Astrocyte (in vitro differentiated cells and primary cell): ENCODE measurements at places on chromosomes 1 and 21.

- DNase-seq: no peak
Measured at GRCh38 chr1:178871551-178872320, 859 bp upstream of the ANGPTL1 start.

DNA sequence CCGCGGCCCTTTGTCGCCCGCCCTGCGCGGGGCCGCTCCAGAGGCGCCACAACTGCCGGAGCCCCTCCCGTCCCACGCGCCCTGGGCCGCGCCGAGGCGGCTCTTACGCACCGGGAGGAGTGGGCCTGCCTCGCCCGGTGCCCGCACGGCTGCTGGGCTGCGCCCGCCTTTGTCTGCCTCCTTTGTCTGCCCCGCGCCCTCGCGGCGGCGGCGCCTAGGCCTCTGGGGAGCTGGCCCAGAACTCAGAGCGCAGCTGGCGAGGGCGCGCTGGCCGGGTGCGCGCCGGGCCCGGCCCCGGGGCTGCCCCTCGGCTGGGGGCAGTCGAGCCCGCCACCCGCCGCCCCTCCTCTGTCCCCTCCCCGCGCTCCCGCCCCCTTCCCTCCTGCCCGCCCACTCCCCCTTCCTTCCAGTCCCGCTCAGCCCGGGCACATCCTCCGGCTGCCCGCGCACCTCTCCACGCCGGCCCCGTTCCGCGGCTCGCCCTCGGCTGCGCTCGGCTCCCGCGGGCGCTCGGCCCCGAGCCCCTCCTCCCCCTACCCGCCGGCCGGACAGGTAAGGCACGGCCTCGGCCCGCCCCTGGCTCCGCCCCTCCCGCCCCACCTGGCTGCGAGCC is at the start of gene DRAXIN:
Gene DRAXIN (plus strand): TSS at position 409 of the 613 bp plus-strand sequence. CDS start 14,549 bp downstream, outside the sequence.
- no peak for DNase-seq

- DNase-seq: peak; percentile 58
Measured at GRCh38 chr1:155978325-155978972, at the start of gene ARHGEF2. Gene ARHGEF2 (minus strand): TSS chr1:155978547. CDS start chr1:155978427, 120 bp downstream.

DNA sequence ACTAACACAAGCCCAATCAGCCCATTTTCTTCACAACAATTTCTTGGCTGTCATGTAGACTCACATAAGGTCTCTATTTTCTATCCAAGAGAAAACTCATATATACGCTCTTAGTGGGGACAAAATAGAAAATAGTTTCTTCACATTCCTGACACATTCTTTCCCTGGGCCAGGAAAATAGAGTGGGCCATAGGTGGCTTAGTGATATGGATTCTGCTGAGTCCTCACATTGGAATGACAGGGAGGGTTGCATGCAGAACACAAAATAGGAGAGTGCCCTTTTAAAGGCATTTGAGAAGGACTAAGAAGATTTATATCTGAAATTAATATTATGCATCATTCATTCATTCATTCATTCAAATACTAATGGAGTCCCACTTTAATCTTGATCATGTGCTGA is 207.7 kb downstream of the LYPLAL1 start:
- no peak for DNase-seq

DNA sequence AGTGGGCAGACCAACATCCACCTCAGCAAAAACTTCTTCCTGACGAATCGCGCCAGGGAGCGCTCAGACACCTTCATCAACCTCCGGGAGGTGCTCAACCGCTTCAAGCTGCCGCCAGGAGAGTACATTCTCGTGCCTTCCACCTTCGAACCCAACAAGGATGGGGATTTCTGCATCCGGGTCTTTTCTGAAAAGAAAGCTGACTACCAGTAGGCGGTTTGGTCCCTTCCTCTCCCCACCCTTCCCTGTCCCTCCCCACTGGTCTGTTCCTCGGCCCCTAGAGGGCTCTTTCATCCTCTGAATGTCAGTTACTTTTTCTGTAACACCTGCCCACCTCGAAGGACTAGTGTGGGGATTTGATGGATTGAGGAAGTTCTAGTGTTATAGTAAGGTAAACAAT is 46.9 kb downstream of the CAPN2 start:
- DNase-seq: no peak
